ENCODE measurements at places on chromosomes 13 and 19.

DNA sequence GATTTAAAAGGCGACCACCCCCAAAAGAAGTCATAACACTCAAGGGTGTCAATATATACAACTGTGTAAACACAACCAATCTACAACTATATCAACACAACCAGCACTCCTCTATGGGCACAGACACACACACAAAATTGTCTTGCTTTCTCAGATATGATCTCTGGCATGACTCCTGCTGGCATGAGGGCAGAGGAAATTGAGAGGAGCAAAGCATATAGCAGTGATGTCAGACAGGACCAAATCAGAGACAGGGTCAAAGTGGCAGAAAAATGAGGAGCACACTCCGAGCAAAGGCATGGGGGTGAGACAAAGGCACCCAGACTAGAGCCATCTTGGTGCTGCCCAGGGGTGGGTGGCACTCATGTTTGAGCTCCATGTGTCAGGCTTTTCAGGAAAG lies 9.6 kb downstream of the IRGQ start:
- no peak for DNase-seq

GRCh38 chr13:49071341-49071937 lies 95.7 kb downstream of the FNDC3A start:
- DNase-seq, result no peak

- no peak for DNase-seq
Measured at GRCh38 chr13:74246487-74246886, 112.3 kb upstream of the KLF12 start.

DNA sequence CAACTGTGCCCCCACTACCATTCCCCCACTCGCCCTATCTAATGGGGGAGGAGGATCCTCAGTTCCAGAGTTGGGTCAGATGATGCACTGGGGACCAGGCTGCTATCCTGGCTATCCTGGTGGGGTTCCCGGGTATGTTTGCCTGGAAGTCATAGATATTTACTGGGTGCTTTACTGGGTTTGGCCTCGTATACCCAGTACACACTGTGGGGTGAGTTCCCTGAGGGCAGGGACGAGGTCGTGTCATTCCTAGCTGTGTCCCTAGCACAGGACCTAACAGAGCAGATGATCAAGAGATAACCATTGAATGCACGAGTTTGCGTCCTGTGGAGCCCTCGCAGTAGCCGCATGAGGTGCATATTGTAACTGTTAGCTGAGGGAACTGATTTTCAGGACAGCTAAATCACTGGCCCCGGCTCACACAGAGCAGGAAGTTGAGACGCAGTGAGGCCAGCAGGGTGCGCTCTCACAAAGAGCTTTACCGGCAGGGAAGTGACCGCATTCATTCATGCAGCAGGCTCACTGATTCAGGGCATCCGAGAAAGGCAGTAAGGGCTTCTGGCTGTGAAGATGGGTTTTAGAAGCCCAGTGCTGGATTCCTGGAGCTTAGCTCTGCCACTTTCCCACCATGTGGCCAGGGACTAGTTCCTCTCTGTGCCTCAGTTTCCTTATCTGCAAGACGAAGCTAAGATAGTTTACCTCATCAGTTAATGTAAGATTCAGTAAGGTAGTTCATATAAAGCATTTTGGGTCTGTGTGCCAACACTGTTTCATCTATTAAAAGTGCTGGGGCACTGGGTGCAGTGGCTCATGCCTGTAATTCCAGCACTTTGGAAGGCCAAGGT lies 6.0 kb downstream of the RUVBL2 start:
- DNase-seq, result no peak

- DNase-seq, result no peak
Measured at GRCh38 chr13:102697264-102697663, 2.4 kb upstream of the METTL21C start.

GRCh38 chr13:67763384-67763783 lies 533.2 kb upstream of the PCDH9 start:
- no peak for DNase-seq

DNA sequence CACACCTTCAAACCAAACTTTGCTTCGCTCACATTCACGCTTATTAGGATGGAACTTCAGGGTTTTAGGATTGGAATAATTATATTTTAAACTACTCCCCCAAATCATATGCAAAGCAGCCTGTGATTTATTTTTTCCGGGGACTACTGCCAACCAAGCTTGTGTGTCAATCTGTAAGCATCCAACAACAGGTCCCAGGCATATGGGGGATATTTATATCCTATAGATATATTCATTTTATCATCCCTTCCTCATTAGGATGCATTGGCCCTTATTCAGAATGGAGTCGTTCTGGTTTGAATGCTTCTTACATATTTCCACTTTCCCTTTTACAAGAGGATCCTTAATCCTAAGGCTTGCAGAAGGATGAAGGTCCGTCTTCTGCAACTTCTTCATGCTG lies 8.8 kb upstream of the C19orf84 start:
- DNase-seq, result no peak

DNA sequence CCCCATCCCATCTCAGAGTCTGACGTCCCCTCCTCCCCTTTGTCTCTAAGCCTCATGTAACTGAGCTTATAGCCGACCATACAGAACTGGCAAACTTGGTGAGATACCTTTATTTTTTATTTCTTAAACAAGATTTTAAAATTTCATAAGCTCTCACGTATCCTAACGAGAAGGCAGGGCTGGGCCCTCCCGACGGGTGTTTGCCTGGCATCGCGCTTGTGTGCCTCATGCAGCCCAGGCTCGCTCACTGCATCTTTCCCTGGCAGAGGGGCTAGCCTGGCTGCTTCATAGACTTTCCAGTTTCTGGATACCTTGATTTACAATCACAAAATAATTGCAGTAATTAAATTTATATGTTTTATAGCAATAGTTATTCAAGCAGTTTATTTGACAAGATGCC lies 69.0 kb downstream of the GGACT start:
- DNase-seq, result no peak

DNA sequence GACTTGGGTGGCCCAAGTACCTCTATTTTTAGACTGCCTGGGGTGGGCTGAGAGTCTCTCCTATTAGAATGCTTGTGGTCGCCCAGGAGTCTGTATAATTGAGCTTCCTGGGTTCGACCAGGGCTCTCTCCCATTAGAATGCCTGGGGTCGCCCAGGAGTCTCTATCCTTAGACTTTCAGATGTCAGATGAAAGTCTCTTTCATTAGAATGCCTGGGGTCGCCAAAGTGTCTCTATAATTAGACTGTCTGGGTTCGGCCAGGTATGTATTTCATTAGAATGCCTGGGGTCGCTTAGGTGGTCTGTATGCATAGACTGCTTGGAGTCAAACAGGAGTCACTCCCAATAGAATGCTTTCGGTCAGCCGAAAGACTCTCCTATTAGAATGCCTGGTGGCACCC lies 1471.7 kb downstream of the UQCRFS1 start:
- no peak for DNase-seq

DNA sequence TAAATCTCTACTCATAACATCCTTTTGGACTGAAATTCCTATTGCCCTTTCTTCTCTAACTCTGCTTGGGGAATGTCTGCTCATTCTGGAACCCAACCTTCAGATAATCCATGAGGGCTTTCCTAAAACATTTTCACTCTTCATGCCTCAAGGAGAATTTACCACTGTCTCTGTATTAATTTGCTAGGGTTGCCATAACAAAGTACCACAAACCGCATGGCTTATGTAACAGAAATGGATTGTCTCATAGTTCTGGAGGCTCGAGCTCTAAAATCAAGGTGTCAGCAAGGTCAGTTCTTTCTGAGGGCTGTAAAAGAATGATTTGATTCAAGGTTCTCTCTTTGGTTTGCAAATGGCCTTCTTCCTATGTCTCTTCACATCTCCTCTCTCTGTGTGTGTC lies 209.7 kb downstream of the LACC1 start:
- DNase-seq, result no peak

DNA sequence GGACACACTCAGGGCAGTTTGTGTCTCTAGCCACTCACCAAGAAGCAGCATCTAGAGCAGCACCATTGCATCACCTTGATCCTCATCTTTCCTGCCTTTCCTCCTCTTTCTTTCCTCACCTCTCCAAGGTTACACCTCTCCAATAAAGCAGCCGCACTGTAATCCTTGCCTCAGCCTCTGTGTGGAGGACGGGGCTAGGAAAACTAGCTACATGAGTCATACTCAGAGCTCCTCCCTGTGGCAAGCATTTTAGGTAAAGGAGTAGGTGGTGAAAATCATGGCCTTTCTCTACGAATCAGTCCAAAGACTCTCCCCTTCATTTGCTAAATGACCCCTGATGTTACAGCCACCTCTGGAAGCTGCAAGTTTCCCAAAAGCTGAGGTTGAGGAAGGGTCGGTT lies 108.9 kb downstream of the DNAJC15 start:
- no peak for DNase-seq

DNA sequence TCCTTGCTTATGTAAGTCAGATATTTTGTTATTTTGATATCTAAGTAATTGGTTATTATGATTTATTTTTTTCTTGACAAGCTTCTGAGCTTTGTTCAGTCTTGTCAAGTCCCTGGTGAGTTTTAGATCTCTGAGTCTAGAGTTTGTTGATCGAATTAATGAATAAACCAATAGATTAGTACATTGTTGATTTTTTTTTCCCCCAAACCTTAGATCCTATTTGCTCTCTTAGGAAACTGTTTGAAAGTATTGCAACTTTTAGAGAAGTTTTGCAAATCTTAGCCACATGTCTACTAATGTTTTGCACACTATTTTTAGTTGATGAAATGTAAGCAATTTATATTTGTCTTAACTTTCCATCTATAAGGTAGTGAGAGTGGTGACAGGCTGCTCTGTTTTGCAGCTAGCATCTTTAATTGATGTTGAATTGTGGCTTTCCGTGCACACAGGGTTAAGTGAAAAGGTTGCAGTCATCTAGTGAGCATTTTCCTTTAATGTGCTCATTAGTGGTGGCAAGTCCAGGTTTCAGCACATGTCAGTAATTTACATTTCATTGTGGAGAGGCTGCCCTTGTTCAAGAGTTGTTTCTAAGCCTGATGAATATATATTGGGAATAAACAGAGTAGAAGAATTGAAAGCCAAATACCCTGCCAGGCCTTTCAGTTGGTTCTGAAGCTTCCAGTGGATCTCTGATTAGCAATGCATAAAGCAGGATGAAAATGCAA lies 86.3 kb downstream of the PCCA start:
- DNase-seq, result peak; percentile 7

DNA sequence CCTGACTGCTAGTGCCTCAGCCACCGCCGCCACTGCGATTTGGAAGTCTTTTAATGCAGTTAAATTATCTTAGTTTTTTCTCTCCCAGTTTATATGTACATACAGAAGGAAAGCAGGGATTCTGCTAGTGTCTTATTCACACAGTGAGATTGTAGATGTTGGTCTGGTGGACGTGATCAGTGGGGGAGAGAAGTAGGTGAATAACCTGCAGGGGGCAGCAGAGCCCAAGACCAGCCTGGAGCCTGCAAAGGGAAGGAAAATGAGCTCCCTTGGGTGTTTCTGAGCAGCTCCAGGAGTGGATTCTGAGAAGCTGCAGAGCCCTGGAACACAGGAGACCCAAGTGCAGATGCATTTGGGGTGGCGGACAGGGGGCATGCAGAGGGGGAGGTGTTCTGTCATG lies 26.3 kb downstream of the ZNF844 start:
- peak; percentile 69 for DNase-seq

- no peak for DNase-seq
Measured at GRCh38 chr19:29664753-29665214, 477 bp upstream of the PLEKHF1 start.

- DNase-seq, result no peak
Measured at GRCh38 chr19:48094129-48094854, 16.3 kb downstream of the PLA2G4C start.

DNA sequence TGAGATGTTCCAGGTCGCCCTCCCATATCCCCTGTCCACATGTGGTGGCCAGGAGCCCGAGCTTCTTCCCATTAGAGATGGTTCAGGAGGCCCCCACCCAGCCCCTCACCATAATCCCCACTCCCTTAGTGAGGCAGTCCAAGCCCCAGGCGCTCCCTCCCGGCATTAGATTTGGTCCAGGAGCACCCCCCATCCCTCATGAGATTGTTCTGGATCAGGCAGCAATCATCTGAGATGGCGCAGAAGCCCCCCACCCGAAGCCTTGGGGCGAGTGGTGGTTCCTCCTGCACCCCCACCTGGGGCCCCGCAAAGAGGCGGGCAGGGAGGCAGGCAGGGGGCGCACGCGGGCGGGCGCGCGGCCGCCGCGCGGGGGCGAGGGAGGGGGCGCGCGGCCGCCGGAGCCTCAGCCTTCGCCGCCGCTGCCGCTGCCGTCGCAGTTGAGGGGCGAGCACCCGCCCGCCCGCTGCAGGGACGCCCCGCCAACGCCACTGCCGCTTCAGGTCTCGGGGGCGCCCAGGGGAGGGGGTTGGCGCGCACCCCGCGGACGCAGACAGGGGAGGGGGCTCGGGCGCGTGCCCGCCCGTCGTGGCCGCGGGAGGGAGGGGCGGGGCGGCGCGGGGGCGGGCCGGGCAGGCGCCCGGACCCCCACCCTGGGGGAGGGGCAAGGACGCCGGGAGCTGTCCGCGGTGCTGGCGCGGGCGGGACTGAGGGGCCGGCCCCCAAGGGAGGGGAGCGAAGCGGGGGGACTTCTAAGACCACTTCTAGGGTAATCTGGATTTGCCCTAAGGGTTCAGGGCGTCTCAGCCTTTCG lies 46.4 kb upstream of the SHKBP1 start:
- peak; percentile 38 for DNase-seq

- DNase-seq, result peak; percentile 28
Measured at GRCh38 chr19:8578642-8579265, 1.5 kb upstream of the MYO1F start.

DNA sequence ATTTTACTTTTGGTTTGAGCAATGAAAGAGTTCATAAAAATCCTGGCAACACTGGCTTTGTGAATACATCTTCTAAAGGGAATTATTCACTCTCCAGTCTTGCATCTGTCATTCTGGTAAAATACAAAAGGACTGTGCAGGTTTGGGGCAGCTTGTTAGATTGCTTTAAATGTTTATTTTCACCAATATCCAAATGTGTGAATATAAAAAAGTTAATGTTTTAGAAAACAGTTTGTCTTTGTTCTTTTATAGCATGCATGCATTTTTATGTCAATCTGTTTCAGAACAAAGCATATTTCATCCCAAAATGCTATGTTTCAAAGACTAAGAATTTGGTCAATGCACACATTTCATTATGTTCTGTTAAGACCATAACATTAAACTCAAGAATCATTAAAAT lies 1145.4 kb downstream of the OLFM4 start:
- DNase-seq, result no peak

GRCh38 chr19:11373885-11374432 lies 507 bp upstream of the SWSAP1 start:
- DNase-seq, result no peak

DNA sequence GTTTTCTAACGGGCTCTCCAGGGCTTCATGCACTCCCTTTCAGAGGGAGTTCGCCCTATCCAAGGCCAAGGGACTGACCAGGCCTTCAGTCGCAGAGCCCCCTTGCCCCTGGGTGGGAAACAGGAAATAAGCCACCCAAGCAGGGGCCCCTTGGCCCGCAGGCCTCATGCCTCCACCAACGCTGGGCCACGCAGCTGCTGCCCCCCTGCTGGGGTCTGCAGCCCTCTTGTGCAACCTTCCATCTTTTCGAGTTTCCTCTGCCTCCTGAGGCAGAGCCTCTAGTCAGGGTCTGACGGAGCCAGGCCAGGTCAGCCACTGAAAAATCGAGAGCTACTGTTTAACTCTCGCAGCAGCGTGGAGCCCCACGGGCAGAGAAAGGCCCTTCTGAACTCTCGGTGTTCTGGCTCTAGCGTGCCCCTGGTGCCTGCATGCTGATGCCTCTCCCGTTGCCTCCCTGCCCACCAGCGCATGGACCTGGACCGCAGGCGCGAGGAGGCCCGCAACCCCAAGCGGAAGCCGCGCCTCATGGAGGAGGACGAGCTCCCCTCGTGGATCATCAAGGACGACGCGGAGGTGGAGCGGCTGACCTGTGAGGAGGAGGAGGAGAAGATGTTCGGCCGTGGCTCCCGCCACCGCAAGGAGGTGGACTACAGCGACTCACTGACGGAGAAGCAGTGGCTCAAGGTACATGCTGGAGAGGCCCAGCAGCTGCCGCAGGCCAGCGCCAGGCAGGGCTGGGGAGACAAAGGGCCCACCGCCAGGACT lies 54.6 kb upstream of the LDLR start:
- no peak for DNase-seq

Data from NCI-H1417 (cell line).